Naive B cell (primary cell): ENCODE measurements at places on chromosomes 2 and 18. TPM values are rescaled to one million over a fixed set of nuclear protein-coding genes. Genes with fewer than 3 reads are reported as not detected.

DNA sequence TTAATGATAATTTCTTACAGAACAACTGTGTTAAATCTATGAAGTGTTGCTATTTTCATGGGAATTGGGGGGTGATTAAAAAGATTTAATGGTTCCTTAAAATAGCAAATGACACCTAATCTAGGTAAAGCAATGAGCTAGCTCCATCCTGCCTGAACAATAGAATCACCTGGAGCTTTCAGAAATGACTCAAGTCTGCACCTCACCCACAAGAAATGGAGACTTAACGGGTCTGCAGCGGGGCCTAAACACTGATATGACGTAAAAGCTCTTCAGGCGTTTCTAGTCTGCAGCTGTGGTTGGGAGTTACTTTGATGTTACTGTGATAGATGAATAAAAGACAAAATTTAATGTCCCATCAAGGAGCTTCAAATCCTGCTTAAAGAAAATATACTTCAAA lies 328.2 kb downstream of the RND3 start:
- DNase-seq, result no peak

- no peak for DNase-seq
Observed at GRCh38 chr2:182767578-182767977, 51.5 kb downstream of the DNAJC10 start.

- DNase-seq, result peak; percentile 34
Observed at GRCh38 chr2:30072250-30072842, 74.5 kb upstream of the YPEL5 start.

RTN4 gene
- polyA plus RNA-seq, result 51.8 TPM

C2orf78 gene
- not detected for polyA plus RNA-seq

ADCY3 gene
- polyA plus RNA-seq, result 29.8 TPM

ZSCAN30 gene
- 4.5 TPM for polyA plus RNA-seq

ELOA2 gene
- polyA plus RNA-seq, result not detected

PLEK gene
- polyA plus RNA-seq, result 207 TPM
